ENCODE measurements at places on chromosomes 2 and 18. TPM values are rescaled to one million over a fixed set of nuclear protein-coding genes. Genes with fewer than 3 reads are reported as not detected.
A peak's percentile ranks its signal among the peaks of the same experiment; 100 is the strongest.

GRCh38 chr2:189533288-189534035 lies 47.1 kb downstream of the SLC40A1 start:
- no peak for DNase-seq

- DNase-seq, result no peak
Observed at GRCh38 chr2:174965551-174965950, 39.6 kb downstream of the CHN1 start.

DNA sequence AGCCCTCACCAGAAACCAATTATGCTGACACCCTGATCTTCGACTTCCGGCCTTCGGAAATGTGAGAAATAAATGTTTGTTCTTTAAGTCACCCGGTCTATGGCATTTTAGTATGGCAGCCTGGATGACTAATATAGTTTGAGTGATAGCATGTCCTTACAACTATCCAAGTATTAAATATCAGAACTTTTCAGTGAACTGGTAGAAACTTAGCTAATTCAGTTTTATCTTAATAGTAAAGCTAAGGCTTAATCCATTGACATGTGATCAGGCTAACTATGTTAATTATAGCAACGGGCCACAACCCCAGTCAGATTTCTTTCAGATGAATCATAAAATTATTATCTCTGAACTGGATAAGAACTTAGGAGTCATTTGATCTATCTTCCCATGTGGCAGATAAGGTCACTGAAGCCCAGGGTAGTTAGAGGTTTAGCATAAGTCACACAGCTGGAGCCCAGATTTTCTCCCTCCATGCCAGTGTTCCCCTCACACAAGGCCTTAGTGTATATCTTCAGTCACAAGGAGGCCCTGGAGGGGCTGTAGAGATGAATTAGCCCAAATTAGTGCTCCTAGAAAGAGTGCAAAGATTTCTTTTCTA lies 40.7 kb upstream of the UPP2 start:
- peak; percentile 50 for DNase-seq

DNA sequence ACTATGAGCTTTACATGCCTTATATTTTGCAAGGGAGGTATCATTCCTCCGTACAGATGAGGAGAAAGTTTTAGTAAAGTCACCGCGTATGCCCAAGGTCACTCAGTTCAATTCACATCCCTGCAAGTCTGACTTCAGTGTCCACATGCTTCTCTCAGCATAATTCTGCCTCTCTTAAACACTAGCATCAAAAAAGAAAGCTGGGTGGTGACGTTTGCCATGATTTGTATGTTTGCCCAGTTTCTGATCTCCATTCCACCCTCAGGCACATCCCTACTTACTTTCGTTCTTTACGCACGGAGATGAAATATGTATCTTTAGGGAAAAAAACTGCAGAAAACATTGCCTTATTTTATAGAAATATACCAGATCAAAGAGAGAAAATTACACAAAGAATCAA lies 129.2 kb upstream of the PTPRM start:
- DNase-seq, result no peak

DNA sequence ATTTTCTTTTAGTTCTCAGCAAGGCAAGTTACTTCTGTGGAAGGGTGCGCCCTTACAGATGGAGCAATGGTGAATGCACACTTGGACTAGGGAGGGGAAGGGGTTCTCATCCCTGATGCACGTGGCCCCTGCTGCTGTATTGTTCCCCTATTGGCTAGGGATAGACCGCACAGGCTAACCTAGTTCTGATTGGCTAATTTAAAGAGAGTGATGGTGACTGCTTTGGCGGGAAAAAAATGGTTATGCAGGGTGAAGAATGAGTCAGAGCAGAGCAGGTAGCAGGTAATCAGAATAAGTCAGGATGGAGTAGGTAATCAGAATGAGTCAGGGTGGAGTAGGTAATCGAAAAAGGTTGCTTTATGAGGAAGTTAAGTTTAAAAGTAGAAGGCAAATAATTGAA lies 171.5 kb downstream of the MTCL1 start:
- no peak for DNase-seq

DNA sequence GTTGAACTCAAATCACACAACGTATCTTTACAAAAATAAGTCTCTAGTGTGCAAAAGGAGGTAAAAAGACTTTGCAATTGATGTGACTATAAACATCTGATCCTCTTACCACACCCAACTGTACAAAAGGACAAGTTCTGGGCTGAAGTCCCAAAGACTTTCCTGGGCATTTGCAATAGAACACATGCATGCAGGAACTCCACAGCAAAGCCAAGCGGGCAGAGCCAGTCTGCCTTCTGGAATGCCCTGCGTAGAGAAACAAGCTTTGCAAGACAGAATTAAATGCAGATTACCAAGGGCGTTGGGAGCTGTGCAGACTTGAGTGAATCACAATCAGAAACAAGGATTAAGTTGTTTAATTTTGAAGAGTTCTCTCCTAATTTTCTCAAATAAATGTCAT lies 208.4 kb upstream of the ZNF521 start:
- no peak for DNase-seq

- no peak for DNase-seq
Observed at GRCh38 chr18:78430131-78430758, 549.4 kb upstream of the SALL3 start.

DNA sequence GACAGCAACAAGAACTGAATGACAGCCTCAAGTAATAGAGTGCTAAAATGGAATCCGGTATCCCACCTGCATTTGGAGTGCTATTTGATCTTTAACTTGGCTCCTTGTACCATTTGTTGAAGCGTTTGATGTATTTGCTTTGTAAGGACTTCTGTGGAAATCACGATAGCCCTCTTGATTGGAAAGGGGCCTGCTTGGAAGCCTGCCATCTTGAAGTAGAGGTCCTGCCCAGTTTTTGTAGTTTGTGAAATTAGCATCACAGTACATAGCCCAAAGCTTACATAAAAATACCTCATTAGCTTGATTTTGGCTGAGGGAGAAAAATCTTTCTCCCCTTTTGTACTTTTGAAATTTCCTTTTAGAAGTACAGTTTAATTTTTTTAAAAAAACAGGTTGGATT lies 2.7 kb downstream of the CDCA7 start:
- peak; percentile 2 for DNase-seq

- no peak for DNase-seq
Observed at GRCh38 chr2:72619626-72620025, 206.2 kb downstream of the EXOC6B start.

GRCh38 chr2:62698653-62699052 lies 6.9 kb upstream of the EHBP1 start:
- DNase-seq, result no peak

DNA sequence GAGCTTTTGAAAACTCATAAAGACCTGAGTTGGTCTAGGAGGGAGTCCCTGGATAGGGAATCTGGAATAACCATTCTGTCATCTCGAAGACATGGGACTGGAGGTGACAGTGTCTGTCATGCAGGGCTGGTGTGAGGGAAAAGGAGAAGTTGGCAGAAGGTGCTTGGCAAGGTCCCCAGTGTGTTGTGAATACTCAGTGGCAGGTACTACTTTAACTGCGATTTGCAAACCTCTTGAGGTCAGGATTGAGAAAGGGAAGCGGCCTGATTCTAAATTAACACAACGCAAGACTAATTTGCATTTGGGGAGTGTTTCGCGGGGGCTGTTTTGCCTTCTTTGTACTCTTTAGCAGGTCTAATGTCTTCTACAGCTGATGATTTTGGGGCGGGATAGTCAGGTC lies 77.0 kb upstream of the TMEM200C start:
- DNase-seq, result no peak

GRCh38 chr2:221347471-221347870 lies 224.6 kb downstream of the EPHA4 start:
- DNase-seq, result no peak

DNA sequence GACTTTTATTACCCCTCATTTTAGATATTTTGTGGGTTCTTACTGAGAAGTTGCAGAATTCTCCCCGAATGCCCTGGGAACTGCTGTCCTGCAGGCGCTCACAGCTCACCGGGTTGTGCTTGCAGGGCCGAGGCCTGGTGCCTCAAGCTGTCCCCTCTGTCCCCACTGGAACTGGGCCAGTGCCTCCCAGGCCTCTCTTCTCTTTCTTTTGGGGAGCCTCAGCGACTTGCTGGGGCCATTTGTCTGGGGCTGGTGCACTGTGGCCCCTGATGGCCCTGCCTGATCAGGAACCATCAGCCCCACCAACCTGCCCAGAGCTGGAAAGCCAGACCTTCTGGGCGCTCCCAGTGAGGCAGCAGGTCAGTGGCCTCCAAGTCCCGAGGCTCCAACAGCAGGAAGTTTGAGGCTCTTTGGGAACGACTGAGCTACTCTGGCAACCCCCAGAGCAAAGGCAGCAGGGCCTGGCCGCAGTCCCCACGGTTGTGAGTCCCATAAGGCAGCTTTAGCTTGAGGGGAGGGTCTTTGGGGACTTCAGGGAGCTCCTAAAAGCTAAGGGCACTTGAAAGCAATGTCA lies 14.7 kb upstream of the NEU4 start:
- DNase-seq, result no peak

DNA sequence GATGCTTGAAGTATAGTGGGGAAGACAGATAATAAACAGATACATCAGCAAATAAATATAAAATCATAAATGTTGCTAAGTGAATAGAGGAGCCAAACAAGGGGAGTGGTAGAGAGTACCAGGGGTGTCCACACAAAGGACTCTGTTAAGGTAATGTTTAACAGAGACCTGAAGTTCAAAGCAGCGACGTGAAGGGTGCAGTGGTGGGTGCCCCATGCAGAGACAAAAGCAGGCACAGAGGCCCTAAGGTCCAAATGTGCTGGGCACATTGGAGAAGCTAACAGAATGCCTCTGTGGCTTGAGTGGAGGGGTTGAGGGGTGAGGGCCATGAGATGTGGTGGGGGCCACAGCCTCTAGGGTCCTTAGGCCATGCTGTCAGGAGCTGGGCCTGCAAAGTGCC lies 109.1 kb downstream of the POLE4 start:
- DNase-seq, result no peak

GRCh38 chr18:36942264-36942663 lies 113.3 kb downstream of the KIAA1328 start:
- peak; percentile 31 for DNase-seq

DNA sequence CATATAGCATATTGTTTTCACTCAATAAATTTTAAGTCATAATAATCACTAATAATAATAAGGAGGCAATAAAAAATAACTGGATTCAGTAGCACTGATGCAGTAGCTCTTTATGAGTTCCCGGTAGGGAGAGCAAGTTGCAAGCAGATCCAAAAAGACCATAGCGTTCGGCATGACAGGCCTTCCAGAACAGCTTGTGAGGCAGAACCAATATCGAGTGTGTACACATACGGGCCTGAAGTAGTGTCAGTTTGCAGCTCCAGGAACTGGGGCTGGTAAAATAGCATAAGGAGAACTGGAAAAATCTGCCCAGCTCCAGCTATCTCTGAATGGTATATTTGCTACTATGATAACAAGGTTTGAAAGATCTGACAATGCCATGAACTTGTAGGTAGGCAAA lies 1607.8 kb upstream of the PIK3C3 start:
- no peak for DNase-seq

GRCh38 chr2:100242476-100242875 lies 79.8 kb downstream of the LONRF2 start:
- no peak for DNase-seq

GRCh38 chr2:178860551-178860950 lies 53.3 kb upstream of the TTN start:
- DNase-seq, result peak; percentile 49

DNA sequence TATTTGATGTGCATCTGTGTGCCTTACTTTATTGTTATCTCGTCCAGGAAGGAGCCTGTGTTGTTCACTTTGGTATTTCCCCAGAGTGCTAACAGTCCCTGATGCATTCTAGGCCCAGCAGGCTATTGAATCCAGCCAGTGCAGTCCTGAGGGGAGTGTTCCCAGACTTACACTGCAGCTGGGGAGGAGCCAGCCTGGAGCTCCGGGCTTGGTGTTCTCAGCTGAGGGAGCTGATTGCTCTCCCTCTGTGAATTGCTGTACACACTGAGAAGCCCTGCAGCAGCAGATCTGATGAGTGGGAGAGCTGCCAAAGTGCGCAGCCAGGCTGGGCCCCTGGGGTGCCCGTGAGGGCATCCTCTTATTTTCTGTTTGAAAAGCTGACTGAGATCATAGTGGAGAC lies 159.2 kb downstream of the GALNT3 start:
- DNase-seq, result peak; percentile 9

GRCh38 chr2:37378411-37378810 lies 34.0 kb downstream of the QPCT start:
- DNase-seq, result peak; percentile 56

GRCh38 chr2:119366161-119366648 lies 429 bp downstream of the C2orf76 start:
- peak; percentile 42 for DNase-seq

Gene NT5DC4
- not detected for total RNA-seq

Gene SP140
- total RNA-seq, result 0.09 TPM

Gene PREB
- 46.0 TPM for total RNA-seq

Gene C2orf78
- not detected for total RNA-seq

Gene KATNAL2
- total RNA-seq, result 10.4 TPM
